Effector memory CD8-positive, alpha-beta T cell (primary cell): ENCODE measurements at places on chromosomes 6 and 20.
A peak's percentile ranks its signal among the peaks of the same experiment; 100 is the strongest.

- no peak for DNase-seq
- H3K27me3 ChIP-seq, result no peaks in the 10 kb centered on the region
- H3K36me3 ChIP-seq, result no peaks in the 10 kb centered on the region
- H3K4me1 ChIP-seq, result no peaks in the 10 kb centered on the region
- H3K27ac ChIP-seq, result no peak overlapping the region
Observed at GRCh38 chr6:142332393-142333098, 30.7 kb downstream of the ADGRG6 start.

- no peak overlapping the region for H3K27ac ChIP-seq
- H3K36me3 ChIP-seq, result no peaks in the 10 kb centered on the region
- no peaks in the 10 kb centered on the region for H3K4me1 ChIP-seq
- peaks cover 4% of the 10 kb centered on the region for H3K27me3 ChIP-seq
Observed at GRCh38 chr6:109306733-109307132, 75.5 kb downstream of the CD164 start.

DNA sequence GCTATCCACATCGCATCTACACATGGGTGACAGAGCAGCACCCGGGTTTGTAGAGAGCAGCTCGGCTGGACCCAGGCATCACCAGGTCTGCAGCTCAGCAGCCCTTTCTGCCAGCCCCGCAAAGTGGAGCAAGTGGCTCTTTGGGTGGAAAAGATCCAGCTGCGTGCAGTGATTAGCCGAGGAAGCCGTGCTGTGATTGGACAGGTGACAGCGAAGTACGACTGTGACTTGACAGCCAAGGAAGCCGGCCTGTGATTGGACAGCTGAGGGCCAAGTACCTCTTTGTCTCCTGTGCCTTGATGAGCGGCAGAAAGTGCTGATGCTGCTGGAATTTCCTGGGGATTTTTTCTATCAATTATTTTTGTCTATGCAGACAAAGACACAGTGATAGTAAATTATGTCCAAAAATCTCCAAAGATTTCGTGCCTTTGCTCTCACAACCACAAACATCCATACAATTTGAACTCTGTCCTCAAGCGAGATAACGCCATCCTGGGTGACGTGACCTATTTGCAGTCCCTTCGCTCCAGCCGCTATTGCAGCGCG is 62.3 kb upstream of the GPR31 start:
- peak overlapping the region; percentile 65 for H3K27ac ChIP-seq
- DNase-seq, result no peak
- peaks cover 3% of the 10 kb centered on the region for H3K36me3 ChIP-seq
- H3K27me3 ChIP-seq, result peaks cover 23% of the 10 kb centered on the region

- DNase-seq, result no peak
- H3K4me1 ChIP-seq, result peaks cover 66% of the 10 kb centered on the region
- H3K27ac ChIP-seq, result no peak overlapping the region
- H3K4me3 ChIP-seq, result no peak overlapping the region
- no peaks in the 10 kb centered on the region for H3K27me3 ChIP-seq
Observed at GRCh38 chr6:37988696-37989095, 169.2 kb downstream of the ZFAND3 start.

GRCh38 chr6:167576828-167577503 is 249.7 kb upstream of the AFDN start:
- no peak overlapping the region for H3K4me3 ChIP-seq
- no peaks in the 10 kb centered on the region for H3K4me1 ChIP-seq
- H3K27ac ChIP-seq, result no peak overlapping the region
- no peak for DNase-seq
- peaks cover 4% of the 10 kb centered on the region for H3K36me3 ChIP-seq

DNA sequence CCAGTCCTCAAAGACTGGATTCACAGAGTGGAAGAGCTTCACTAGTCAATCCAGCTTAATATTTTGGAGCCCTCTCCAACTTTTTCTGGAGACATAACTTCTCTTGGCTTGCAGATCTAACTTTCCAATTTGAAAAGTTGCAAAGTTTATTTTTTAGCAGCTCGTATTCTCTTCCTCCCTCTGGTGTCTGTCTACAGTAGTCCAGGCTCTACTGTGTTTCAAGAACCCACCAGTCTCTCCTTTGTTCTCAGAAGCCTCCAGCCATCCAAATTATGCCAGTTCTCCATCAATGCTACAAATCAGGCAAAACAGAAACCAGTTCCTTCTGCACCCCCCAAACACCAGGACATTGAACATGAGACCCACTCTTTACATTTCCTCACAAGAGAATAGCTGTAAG is 376.1 kb upstream of the OPRM1 start:
- no peaks in the 10 kb centered on the region for H3K36me3 ChIP-seq
- no peaks in the 10 kb centered on the region for H3K27me3 ChIP-seq
- DNase-seq, result no peak
- H3K4me1 ChIP-seq, result no peaks in the 10 kb centered on the region
- no peak overlapping the region for H3K4me3 ChIP-seq

GRCh38 chr6:41777551-41778285 is 2.0 kb downstream of the FRS3 start:
- DNase-seq, result no peak
- H3K27ac ChIP-seq, result no peak overlapping the region
- peaks cover 6% of the 10 kb centered on the region for H3K36me3 ChIP-seq
- peaks cover 16% of the 10 kb centered on the region for H3K4me1 ChIP-seq
- H3K27me3 ChIP-seq, result peaks cover 8% of the 10 kb centered on the region

DNA sequence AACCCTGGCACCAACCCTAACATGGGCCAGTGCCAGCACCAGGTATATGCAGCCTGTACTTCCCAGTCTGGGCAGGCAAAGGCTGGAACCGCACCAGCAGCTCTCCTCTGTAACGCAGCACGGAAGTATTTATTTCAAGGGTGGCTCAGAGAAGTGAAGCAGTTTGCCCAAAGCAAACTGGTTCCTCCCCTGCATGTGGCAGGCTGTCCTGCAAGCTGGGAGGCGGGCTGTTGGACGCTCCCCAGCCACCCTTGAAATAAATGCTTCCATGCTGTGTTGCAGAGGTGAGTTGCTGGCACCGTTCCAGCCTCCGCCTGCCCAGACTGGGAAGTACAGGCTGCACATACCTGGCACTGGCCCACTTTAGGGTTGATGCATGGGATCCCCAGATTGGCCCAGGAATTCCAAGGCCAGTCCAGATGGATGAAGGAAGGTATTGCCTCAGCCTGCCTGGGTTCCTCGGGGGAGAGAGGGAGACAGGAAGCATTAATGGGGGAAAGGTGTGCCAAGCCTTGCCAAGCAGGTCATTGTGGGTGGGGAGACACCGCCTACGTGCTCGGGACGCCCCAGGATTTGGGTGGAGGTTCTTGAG is 49.8 kb downstream of the PPARD start:
- H3K27ac ChIP-seq, result peak overlapping the region; percentile 91
- peaks cover 18% of the 10 kb centered on the region for H3K36me3 ChIP-seq
- H3K4me3 ChIP-seq, result no peak overlapping the region
- no peaks in the 10 kb centered on the region for H3K27me3 ChIP-seq

DNA sequence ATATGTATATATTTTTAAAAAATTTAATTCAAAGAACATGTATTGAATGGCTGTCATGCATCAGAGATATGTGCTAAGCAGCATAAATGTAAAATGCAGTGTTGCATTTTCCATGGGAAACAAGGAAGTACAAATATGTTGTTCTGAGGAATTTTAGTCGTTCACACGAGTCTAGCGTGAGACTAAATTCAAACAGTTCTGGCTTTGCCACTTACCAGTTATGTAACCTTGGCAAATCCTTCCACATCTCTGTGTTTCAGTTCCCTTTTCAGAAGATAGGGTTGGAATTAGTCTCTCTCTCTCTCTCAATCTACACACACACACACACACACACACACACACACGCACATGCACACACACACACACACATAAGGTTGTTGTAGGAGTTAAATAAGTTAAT is 305.4 kb downstream of the UTRN start:
- H3K27ac ChIP-seq, result no peak overlapping the region
- no peak for DNase-seq
- no peaks in the 10 kb centered on the region for H3K27me3 ChIP-seq
- no peak overlapping the region for H3K4me3 ChIP-seq
- H3K36me3 ChIP-seq, result peaks cover 16% of the 10 kb centered on the region

- H3K4me1 ChIP-seq, result no peaks in the 10 kb centered on the region
- no peaks in the 10 kb centered on the region for H3K27me3 ChIP-seq
- no peak for DNase-seq
- no peak overlapping the region for H3K27ac ChIP-seq
- H3K36me3 ChIP-seq, result no peaks in the 10 kb centered on the region
Observed at GRCh38 chr6:53461696-53462095, 83.2 kb downstream of the GCLC start.

- no peaks in the 10 kb centered on the region for H3K36me3 ChIP-seq
- peaks cover 5% of the 10 kb centered on the region for H3K27me3 ChIP-seq
- no peak overlapping the region for H3K4me3 ChIP-seq
- no peak overlapping the region for H3K27ac ChIP-seq
Observed at GRCh38 chr6:21375151-21376116, 218.1 kb upstream of the SOX4 start.

GRCh38 chr20:19205981-19206396 is 6.5 kb upstream of the SLC24A3 start:
- no peaks in the 10 kb centered on the region for H3K4me1 ChIP-seq
- H3K36me3 ChIP-seq, result no peaks in the 10 kb centered on the region
- peaks cover 29% of the 10 kb centered on the region for H3K27me3 ChIP-seq

DNA sequence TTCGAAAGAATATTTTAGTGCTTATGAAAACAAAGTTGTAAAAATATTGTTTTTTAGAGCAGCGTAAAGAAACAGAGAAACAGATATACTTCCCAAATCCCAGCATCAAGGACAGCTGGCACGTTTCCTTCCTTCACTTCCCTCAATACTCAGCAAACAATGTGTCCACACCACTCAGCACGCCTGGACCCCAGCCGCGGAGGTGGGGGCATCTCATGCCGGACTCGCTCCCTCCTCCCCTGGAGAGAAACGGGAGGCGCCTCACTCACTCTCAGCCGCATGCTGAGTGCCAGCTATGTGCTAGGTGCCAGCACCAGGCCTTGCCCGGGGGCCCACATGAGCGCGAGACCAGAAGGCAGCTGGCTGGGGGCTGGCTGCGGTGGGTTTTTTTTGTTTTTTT is 34.7 kb downstream of the SLC2A4RG start:
- no peaks in the 10 kb centered on the region for H3K27me3 ChIP-seq
- peaks cover 5% of the 10 kb centered on the region for H3K36me3 ChIP-seq
- H3K4me3 ChIP-seq, result no peak overlapping the region
- H3K4me1 ChIP-seq, result no peaks in the 10 kb centered on the region
- no peak overlapping the region for H3K27ac ChIP-seq

DNA sequence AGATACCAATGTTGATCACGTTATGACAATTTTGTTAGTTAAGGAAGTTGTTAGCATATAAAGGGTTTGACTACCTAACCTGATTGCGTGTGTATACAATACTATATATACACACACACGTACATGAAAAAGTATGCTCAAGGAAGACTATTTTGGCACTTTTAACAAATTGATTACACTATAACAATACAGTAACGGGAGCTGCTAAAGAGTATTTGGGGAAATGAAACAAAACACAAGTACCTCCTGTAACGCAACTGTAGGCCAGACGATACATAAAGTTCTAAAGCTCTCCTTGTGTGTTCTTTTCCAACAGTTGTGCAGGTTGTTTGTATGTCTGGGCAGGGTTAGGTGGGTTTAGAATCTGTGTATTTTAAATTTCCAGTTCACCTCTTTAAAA is 98.7 kb downstream of the PLEKHG1 start:
- no peak for DNase-seq
- no peak overlapping the region for H3K27ac ChIP-seq
- H3K36me3 ChIP-seq, result no peaks in the 10 kb centered on the region
- H3K4me1 ChIP-seq, result peaks cover 2% of the 10 kb centered on the region
- no peaks in the 10 kb centered on the region for H3K27me3 ChIP-seq

DNA sequence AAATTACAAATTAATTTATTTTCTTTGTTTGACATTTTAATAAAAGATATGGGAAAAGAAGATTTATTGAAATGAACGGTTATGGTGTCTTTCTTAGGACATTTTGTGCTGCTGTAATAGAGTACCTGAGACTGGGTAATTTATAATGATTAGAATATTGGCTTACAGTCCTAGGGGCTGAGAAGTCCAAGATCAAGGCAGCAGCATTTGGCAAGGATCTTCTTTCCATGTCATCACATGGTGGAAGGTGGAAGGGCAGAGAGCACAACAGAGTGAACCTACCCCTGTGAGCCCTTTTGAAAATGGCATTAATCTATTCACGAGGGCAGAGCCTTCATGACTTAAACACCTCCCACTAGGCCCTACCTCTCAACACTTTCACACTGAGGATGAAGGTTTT is 75.7 kb upstream of the LTV1 start:
- no peak overlapping the region for H3K27ac ChIP-seq
- no peak for DNase-seq
- H3K4me3 ChIP-seq, result no peak overlapping the region
- no peaks in the 10 kb centered on the region for H3K4me1 ChIP-seq
- H3K27me3 ChIP-seq, result no peaks in the 10 kb centered on the region

- no peak for DNase-seq
- H3K4me3 ChIP-seq, result peak overlapping the region; percentile 95
- peaks cover 62% of the 10 kb centered on the region for H3K4me1 ChIP-seq
- no peaks in the 10 kb centered on the region for H3K27me3 ChIP-seq
Observed at GRCh38 chr6:32188381-32189068, 1.5 kb downstream of the PBX2 start.

DNA sequence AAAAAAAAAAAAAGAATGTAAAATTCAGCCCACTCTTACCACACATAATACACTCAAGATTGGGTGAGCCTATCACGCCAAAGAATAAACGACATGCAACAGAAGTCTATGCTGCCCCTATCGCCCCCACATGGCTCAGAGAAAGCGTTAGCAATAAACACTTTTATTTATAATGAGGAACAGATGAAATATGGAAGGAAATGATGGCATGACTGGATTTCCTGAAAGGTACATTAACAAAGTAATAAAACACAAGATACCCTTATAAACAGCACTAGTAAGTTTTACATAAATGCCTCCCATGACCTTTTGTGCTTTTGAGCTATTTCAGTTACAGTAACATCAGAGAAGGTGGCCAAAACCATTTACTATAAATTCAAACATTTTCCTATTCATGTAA is 71.4 kb upstream of the SCAF8 start:
- H3K36me3 ChIP-seq, result no peaks in the 10 kb centered on the region
- H3K27me3 ChIP-seq, result peaks cover 32% of the 10 kb centered on the region
- H3K4me3 ChIP-seq, result no peak overlapping the region

DNA sequence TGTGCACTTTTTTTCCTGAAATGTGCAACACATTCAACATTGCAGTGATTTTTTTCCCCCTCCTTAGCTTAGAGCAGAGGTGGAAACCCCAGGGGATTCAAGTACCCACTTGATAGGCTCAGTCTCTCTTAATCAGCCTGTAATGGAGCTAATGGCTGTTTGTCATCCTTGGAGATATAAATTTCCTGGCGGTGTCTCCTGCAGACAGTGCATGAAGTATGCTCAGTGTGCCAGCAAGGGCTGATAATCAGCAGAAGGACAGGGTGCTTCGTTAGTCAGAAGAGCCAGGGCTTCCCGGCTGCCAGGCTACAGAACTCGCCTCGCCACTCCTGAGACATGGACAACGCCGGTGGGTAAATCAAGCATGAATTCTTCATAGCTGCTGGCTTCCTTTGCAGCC is 69.8 kb upstream of the PHACTR2 start:
- H3K27ac ChIP-seq, result peak overlapping the region; percentile 12
- peaks cover 23% of the 10 kb centered on the region for H3K4me1 ChIP-seq
- no peak for DNase-seq
- no peaks in the 10 kb centered on the region for H3K36me3 ChIP-seq

DNA sequence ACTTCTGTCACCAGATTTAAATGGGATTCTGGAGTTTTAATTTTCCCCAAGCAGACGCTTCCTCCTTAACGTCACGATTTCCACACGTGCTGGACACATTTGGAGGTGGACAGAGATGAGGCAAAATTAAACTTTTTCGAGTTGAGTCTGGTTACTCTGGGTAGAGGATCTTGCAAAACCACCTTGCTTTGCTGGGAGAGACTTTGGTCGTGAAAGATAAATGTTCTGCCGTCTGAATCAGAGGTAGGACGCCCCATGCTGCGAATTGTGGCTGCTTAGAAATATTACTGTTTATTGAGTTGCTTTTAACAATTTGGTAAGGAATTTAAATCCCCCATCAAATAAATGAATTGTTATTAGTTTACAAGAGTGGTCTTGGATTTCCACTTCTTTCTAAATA is 46.8 kb downstream of the CTCFL start:
- peaks cover 11% of the 10 kb centered on the region for H3K27me3 ChIP-seq
- H3K36me3 ChIP-seq, result peaks cover 2% of the 10 kb centered on the region
- H3K27ac ChIP-seq, result no peak overlapping the region
